Activated T-helper 1 cell treated with anti-CD3 and anti-CD28 coated beads, Interleukin-12 subunit alpha, Interleukin-12 subunit beta, Interleukin-2, Interleukin-4 antibody, amounts not matched to agents 30 ng/mL and 10 ng/mL and 1 ng/mL, durations not matched to agents 14 hours and 24 hours and 36 hours (primary cell): ENCODE measurements at places on chromosomes 13 and 19.

DNA sequence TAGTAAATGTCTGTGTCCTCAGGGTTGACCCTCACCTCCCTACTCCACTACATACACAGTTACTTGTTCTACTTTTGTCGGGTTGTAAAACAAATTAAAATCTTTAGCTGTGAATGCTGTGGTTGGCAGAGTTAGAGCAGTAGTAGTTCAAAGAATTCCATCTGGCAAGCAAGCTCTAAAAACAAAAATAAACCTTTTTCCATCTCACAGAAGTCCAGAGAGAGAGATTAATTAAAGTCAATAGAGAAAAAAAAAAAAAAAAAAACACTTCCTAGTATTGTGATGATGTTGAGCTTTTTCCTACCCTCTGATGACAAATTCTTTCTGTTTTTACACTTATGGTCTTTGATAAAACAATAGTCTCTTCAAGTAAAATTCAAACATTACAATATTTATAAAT lies 338.4 kb downstream of the PCDH17 start:
- DNase-seq = no peak

DNA sequence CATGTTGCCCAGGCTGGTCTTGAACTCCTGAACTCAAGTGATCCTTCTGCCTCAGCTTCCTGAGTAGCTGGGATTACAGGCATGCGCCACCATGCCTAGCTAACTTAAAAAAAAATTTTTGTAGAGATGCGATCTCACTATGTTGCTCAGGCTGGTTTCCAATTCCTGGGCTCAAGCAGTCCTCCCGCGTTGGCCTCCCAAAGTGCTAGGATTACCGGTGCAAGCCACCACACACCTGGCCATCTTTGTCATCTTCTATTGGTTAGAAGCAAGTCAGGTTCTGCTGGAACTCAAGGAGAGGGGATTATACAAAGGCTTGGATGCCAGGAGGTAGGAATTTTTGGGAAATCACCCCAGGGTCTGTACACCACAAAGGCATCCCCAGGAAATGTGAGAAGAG lies 25.2 kb downstream of the TNFSF14 start:
- no peak for DNase-seq

GRCh38 chr19:49132974-49133609 lies 13.7 kb downstream of the PPFIA3 start:
- DNase-seq = peak; percentile 36

DNA sequence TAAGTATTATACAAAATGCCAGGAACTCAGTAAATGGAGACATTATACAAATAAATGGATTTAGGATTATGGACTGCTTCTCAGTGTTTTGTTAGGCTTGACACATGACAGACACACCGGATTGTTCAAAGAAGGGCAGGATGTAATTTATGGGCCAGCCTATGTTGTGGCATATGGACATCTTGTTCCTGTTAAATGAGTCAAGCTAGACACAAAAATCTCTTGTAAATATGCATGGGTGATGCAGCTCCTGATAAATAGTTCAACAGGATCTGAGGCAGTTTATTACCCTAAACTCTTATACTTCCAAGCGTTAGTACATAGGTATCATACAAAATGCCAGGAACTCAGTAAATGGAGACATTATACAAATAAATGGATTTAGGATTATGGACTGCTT lies 502.3 kb downstream of the TBC1D4 start:
- no peak for DNase-seq

DNA sequence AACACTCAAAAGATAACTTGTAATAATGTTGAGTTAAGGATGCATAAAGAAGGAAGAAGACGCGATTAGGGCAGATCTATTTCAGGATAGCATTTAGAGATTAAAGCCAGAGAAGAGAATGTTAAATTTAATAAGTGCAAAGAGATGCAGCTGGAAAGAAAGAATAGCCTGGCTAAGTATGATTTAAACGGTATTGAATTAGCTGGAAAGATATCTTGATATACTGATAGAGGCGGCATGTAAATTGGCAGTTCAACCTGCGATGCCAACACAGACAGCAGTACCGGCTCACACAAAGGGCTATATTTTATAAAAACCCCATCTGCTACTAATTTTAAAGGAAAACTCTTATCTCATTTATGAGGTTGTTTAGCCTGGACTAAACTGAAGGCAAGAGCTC lies 121.4 kb downstream of the ENOX1 start:
- DNase-seq = no peak

DNA sequence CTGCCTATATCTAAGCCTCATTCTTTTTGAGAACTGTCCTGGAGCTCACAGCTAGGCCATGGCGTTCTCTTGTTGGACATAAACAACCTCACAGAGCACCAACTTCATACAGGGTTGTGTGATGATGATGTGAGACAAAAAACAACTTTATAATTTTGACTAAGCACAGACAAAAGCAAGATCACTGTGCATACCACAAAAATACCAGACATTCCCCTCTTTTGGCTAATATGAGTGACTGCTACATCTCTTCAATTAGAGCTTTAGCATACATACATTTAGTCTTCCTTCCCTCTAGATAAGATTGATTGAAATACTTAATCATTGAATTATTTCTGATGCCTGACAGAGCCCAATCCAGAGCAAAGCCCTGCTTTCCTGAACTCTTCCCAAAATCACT lies 8.3 kb downstream of the MAB21L1 start:
- DNase-seq = no peak

DNA sequence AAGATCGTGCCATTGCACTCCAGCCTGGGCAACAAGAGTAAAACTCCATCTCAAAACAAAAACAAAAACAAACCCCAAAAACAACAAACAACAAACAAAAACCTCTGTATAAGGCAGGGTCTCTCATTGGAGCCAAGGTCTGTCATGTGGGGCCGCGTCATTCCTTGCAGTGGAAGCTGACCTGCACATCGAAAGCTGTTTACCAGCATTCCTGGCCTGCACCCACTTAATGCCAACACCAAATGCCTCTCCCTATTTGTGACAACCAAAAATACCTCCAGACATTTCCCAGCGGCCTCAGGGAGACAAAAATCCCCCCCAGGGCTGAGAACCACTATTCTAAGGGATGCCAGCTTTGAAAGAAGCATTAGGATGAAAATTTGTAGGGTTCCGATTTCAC lies 1.2 kb downstream of the CPAMD8 start:
- no peak for DNase-seq

DNA sequence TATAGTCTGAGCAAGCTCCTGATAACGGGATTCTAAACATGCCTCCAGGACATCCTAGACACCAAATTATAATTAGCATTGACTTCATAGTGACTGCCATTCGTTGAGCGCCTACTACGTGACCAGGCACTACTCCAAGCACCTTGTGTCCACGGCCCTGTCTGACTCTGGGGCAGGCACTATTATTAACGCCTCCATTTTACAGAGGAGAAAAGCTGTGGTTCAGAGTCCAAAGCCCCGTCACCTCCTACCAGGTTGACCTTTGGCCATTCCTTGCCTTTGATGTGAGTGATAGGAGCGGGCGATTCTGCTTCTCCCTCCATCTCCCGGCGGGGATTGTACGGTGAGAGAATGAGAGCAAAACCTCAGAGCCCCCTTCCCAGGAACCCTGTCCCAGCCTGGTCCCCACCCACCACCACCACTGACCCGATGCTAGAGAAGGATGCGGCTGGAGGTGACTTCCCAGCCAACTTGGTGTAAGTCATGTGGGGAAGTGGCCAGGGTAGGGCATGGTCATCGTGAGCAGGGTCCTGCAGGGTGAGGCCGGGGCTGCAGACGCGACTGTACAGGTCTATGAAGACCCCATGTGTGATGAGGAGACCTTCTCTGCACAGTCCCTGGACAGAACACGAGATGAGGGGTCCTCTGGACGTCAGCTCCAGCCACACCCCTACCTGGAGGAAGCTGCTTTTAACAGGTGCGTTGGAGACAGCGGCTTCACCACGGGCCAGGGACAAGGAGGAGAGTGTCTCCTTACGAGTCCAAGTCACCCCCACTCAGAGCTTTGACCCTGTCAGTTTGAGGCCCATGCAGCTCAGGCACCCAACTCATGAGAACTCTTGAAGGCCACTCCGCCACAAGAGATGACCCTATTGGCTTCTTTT lies at the start of gene IGSF23:
Gene IGSF23, plus strand, starts transcription at position 269 of the 884 bp plus-strand sequence. Its CDS starts 83 bp downstream, at position 352.
- DNase-seq = no peak

- no peak for DNase-seq
Measured at GRCh38 chr13:77213644-77214043, 113.2 kb downstream of the MYCBP2 start.

DNA sequence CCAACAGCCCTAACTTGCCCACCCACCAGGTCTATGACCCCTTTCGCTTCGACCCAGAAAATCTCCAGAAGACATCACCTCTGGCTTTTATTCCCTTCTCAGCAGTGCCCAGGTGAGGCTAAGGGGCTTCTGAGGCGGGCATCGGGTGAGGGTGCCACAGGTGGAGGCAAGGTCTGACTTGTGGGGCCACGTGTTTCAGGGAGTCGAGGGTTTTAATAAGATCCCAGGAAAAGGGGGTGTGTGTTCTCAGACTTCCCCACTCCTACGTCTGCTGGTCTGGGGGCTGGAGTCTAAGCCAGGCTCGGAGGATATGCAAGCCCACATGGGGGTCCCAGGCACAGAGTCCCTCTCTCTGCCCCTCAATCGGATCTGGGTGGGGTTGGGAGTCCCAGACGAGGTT lies 30.9 kb upstream of the CYP4F8 start:
- no peak for DNase-seq

DNA sequence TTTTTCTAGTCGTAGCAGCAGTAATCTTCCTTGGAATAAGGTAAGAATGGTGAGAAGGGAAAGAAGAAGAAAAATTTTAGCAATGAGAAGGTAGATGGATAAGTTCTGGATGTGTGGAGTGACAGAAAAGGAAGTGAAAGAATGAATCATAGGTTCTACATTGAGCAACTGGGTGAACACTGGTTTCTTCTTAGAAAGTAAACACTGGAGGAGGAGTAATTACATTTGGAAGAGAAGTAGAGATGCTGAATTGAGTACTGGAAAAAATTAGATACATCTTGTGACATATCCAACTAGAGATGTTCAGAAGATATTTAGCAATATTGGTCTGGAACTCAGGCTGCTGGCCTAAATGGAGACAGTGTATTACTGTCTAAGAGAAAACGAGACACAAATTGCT lies 148.5 kb downstream of the GPC5 start:
- DNase-seq = no peak

- peak; percentile 26 for DNase-seq
Measured at GRCh38 chr13:106566641-106567473, 1.1 kb downstream of the ARGLU1 start.

GRCh38 chr13:28010046-28010445 lies 21.6 kb upstream of the URAD start:
- no peak for DNase-seq

- no peak for DNase-seq
Measured at GRCh38 chr19:32313569-32314265, 31.7 kb upstream of the ZNF507 start.

DNA sequence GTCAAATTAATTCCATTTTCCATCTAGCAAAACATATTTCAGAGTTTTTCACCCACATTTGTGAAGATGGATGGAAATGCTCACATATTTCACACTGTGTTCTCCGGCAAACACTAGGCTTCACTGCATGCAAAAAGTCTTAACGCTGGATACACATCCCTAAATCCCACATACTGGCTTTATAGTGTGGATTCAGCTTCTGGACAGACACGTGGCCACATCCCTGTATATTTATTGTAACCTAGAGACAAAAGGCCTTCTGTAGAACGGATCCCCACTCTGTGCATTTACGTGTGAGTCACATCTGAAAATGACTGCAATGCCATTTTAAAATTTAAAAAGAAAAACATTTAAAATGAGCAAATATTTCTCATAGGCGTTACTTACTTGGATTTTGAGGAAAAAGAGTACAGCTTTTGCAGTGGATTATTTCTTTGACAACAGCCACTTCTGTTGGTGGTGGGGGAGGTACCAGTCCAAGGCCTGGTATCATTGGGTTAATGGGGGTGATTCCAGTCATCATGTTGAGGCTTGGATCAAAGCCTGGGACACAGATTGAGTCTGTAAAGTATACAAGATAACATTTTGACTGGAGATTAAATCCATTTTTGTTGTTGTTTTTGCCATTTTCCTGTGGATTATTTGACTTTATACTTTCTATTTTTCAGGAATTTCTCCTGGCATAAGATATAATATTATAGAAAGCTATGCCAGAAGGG lies 337.7 kb downstream of the DNAJC15 start:
- DNase-seq = no peak

- no peak for DNase-seq
Measured at GRCh38 chr19:32570081-32570785, 10.8 kb upstream of the PDCD5 start.
